Gastrocnemius medialis (tissue), 4 donors: ENCODE measurements at places on chromosomes 4 and X.

DNA sequence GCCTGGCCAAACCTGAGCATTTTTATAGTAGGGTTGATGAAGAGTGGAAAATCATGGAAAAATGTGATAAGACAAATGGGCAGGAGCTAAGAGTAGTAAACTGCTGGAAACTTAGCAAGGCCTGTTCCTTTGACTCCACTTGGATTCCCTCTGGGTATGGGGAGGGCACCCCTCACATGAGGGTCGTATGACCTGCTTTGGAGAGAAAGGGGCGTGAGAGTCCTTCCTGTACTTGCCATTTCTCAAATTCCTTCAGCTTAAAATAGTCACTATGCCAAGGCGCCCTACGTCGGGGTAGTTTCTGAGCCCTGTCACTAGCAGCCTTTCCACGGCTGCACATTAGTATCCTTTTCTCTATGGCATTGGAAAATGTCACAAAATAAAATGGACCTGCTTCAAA is 49.1 kb downstream of the GPRIN3 start:
- DNase-seq: no peak

GRCh38 chrX:124529786-124530185 is 183.4 kb downstream of the SH2D1A start:
- DNase-seq: no peak

GRCh38 chr4:146342600-146343192 is 128.4 kb downstream of the REELD1 start:
- DNase-seq: no peak

DNA sequence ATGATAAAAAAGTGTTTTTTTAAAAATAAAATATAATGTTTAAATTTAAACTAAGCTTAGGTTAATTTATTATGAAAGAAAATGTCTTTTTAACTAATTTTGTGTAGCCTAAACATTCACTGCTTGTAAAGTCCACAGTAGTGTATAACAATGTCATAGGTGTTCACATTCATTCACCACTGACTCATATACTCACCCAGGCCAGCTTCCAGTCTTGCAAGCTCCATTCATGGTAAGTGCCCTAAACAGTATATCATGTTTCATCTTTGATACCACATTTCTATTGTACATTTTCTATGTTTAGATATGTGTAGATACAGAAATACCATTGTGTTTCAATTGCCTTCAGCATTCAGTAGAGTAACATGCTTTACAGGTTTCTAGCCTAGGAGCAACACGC is 530.3 kb downstream of the EPHA5 start:
- DNase-seq: no peak

GRCh38 chr4:84582988-84583875 is at the start of gene CDS1:
Gene CDS1, plus strand, starts transcription at chr4:84583127. Its CDS starts 275 bp downstream, at chr4:84583402.
- no peak for DNase-seq

GRCh38 chr4:1856943-1857699 is 1.2 kb upstream of the LETM1 start:
- no peak for DNase-seq

GRCh38 chrX:16137416-16138107 is 14.2 kb downstream of the GRPR start:
- no peak for DNase-seq

DNA sequence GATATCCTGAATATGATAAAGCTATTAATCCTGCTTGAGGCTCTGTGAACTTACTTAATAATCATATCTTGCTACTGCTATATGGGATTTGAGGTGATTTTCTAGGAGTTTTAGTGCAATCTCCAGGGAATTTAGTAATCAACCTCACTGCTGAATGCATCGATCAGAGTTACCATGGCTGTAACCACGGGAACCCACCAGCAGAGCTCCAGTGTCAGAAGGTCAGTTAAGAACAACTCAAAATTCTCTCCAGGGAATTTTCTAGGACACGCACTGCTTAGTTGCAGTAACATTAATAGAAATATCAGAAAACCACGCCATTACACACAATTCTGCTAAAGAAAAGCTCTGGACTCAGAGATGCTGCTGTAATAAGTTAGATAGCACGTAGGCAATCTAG is 1477.2 kb upstream of the TENM3 start:
- DNase-seq: no peak

- no peak for DNase-seq
Measured at GRCh38 chr4:8841678-8842268, 29.9 kb downstream of the HMX1 start.

GRCh38 chr4:87971866-87972265 is 3.6 kb upstream of the SPP1 start:
- DNase-seq: no peak

DNA sequence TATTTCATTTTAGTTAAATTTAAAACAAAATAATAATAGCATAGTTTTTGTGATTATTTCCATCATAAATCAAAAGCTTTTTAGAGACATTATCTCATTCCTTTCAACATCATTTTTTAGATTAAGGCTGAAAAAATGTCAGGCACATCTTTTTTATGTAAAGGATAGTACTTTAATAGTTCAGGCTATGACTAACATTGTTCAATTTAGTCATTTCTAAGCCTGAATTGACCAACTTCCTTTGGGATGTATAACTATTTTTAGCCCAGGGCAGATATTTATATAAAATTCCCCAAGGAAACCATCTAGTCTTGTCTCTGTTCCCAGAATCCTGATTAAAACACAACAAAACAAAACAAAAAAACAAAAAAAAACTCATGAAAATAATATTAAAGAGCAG is 145.6 kb upstream of the PCDH18 start:
- no peak for DNase-seq

DNA sequence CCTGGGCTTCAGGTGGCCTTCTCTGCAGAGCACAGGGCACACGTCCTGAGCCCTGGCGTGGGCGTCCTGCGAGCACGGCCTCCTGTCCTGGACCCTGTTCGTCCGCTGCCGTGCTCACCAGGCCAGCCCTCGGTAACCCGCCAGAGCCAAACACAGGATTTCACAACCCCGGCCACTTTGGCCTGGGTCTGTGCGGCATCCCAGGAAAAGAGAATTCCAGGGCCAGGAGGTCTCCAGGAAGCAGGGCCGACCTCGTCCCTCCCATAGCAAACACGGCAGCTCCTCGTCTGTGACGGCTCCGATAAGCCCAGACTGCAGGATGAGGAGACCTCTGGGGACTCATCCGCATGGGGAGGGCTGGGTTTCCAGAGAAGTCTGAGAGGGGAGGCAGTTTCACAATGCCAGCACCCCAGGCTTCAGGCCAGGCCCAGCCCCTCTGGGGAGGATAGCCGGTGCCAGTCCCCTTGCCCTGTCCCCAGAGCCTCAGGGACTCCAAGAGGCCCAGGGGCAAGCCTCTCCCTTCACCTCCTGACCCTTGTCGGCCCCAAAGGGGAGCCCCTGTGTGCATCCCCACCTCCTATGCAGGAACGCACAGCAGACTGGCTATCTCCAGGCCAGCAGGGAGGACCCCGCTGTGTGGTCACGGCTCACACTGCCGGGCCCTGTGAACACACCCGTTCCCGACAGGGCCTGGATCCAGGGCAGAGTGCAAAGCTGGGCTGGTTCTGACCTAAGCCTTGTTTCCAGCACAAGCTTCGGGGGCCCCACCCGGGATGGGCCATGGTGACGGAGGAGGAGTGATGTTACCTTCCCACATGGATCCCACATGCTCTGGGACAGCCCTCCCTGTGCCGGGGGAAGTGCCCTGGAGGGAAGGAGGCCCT is 22.3 kb upstream of the HTRA3 start:
- DNase-seq: no peak

DNA sequence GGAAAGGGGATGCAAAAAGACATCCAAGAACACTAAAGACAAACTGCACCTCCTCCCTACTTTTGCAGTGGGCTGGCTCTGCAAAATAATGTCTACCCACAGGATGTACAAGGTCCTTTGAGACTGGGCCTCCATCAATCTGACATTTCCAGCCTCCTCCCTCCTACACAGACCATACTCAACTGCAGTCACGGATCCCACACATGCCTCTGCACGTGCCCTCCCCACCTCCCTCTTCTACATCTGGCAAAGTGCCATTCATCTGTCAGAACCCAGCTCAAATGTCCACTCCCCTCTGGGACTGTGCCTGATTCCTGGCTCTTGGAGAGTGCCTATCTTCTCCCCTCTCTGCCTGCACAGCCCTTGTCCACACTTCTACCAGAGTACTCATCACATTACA is 50.3 kb downstream of the CHRDL1 start:
- DNase-seq: no peak

DNA sequence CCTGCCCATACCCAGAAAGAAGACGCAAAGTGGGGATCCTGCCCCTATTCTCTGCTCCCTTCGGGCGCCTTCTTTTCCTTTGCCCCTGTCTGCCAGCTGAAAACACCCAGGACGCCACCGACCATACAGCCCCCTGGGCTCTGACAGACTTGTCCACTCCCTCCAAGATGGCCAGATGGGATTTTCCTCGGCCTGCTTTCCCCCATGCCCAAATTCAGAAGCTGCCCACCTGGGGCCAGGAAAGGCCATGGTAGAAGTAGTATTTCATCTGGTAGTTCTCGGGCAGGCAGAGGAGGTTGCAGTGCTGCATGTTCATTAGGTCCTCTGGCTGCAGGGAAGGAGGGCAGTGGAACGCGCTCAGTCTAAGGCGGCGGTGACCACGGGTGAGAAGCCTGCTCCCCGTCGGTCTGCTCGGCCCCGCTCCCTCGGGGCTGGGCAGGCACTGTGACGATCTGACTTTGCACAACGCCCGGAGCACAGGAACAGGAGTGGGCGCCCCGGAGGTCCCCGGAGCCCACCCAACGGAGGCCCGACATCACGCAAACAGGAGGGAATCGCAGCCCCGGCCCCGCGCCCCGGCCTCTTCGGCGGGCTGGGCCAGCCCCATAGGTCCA is 582 bp downstream of the NAA10 start:
- DNase-seq: no peak

DNA sequence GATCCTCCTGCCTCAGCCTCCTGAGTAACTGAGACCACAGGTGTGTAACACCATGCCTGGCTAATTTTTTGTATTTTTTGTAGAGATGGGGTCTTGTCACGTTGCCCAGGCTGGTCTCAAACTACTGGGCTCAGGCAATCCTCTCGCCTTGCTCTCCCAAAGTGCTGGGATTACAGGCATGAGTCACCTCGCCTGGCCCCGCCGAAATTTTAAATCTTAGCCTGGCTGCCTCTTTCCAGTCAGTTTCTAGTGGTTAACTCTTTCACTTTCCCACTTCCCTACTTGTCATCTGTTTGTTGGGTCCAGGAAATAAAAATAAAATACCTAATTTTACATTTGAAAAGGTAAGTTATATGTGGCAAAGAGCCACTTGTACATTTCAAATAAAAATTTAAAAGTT is 62.4 kb downstream of the TMEM165 start:
- DNase-seq: no peak

GRCh38 chrX:28651186-28651585 is 63.9 kb downstream of the IL1RAPL1 start:
- no peak for DNase-seq

GRCh38 chrX:78838709-78839108 is 91.2 kb downstream of the LPAR4 start:
- DNase-seq: no peak

- no peak for DNase-seq
Measured at GRCh38 chr4:106494066-106494465, 125.5 kb upstream of the GIMD1 start.

- no peak for DNase-seq
Measured at GRCh38 chrX:155819525-155819924, 61.6 kb upstream of the VAMP7 start.

DNA sequence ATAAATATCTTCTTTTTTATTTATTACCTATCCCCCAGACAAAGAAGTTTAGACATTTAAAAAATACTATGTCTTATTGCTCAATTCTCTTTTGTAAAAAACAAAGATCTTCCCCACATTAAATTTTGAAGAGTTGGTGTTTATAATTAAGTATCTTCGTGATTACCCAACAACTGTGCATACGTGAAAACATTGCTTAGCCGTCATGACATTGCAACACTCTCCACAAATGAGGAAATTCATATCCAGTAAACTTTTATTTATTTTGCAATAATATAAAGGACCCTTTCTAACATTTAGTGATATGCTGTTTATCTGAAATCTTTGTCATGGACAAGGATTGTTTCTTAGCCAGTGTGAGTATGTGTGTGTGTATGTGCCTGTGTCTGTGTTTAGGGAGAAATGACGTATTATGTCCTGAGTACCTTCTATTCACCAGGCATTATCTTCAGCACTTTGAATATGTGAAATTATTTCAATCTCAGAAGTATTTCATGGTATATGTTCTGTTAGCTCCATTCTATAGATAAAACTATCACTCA is 26.1 kb upstream of the EREG start:
- no peak for DNase-seq

DNA sequence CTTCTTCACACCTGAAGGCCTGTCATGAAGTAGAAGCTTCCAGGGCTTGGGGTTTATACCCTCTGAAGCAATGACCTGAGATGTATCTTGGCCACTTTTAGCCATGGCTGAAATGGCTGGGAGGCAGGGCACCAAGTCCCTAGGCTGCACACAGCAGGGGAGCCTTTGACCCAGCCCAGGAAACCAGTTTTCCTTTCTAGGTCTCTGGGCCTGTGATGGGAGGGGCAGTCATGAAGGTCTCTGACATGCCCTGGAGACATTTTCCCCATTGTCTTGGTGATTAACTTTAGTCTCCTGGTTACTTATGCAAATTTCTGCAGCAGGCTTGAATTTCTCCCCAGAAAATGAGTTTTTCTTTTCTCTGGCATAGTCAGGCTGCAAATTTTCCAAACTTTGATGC is 511.0 kb upstream of the KLHL4 start:
- no peak for DNase-seq

GRCh38 chr4:62490635-62491034 is 1290.5 kb downstream of the ADGRL3 start:
- no peak for DNase-seq

DNA sequence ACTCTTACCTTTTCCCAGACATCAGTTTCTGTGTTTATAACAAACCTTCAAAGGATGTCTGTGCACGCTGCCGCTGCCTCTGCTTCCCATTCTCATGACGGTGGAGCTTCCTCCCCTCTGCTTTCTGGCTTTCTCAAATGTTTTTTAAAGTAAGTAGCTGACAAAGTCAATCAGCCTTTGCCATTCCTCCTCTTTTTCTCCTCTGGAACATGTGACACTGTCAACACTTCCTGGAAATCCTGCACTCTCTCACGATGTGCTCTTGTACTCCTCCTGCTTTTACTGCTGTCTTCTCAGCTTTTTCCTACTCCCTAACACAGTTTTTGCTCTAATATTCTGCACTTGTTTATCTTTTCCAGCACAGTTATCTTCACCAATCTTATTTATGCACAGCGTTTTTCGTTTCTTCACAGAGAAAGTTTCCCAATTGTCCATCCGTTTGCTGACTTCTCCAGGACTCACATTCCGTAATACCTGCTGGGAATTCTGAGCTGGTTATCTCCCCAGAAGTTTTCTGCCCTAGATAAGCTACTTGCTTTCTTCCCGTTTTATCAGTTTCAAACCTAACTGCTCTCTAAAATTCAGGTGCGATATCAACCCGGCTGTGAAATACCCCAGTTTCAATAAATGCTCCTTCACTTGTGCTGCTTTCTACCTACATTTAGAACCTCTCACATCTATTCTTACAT is 465.6 kb upstream of the AGA start:
- DNase-seq: no peak

- no peak for DNase-seq
Measured at GRCh38 chr4:86416081-86416480, 56.2 kb upstream of the MAPK10 start.

DNA sequence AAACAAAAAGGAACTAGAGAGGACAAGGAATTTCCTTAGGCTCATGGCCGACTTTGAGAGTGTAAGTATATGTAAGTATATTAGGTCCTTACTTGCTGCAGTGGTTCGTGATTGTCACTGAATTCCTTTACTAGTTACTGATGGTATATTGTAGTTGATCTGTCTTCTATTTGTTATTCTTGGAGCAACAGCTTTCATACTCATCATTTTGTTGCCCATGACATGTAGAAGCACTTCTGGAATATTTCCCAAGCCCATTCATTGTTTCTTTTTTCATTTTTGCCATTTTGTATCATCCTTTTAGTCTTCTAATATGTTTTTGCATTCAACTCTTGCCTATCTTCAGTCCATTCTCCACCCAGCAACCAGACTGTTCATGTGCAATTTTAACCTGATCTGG is 170.0 kb downstream of the ARHGAP10 start:
- no peak for DNase-seq
